Stimulated activated CD4-positive, alpha-beta T cell treated with anti-CD3 and anti-CD28 coated beads, Interleukin-4, amount 100 ng/mL, for 24 hours (primary cell): ENCODE measurements at places on chromosomes 2 and 18.
A peak's percentile ranks its signal among the peaks of the same experiment; 100 is the strongest.

GRCh38 chr18:26536032-26536431 lies 12.3 kb downstream of the KCTD1 start:
- DNase-seq, result no peak

- no peak for DNase-seq
These were observed 220.7 kb downstream of the PRKCE start for GRCh38 chr2:45872211-45872610.

GRCh38 chr2:220191031-220191430 lies 563.6 kb downstream of the SLC4A3 start:
- DNase-seq, result no peak

- DNase-seq, result peak; percentile 28
These were observed 1.0 kb downstream of the EPHA4 start for GRCh38 chr2:221571025-221571550.

GRCh38 chr2:48092846-48093803 lies 186.8 kb upstream of the FBXO11 start:
- DNase-seq, result no peak
